Suppressor macrophage treated with lipopolysaccharide for 4 hours (primary cell): ENCODE measurements at places on chromosomes 16 and 17.

- DNase-seq, result peak; percentile 98
These were observed at the start of gene CD300E for GRCh38 chr17:74623693-74624093. Gene CD300E (minus strand): TSS chr17:74623738. CDS start chr17:74623621, 117 bp downstream.

- DNase-seq, result peak; percentile 91
These were observed 8.6 kb upstream of the MC1R start for GRCh38 chr16:89909777-89910716.

GRCh38 chr17:36944553-36944952 is 4.2 kb upstream of the AATF start:
- DNase-seq, result no peak

- no peak for DNase-seq
These were observed 73.1 kb downstream of the SKAP1 start for GRCh38 chr17:48356866-48357265.

GRCh38 chr16:11238272-11239202 is 17.5 kb downstream of the SOCS1 start:
- no peak for DNase-seq

- no peak for DNase-seq
These were observed 1.0 kb downstream of the FZD2 start for GRCh38 chr17:44558334-44558709.

- no peak for DNase-seq
These were observed 25.7 kb downstream of the CLEC16A start for GRCh38 chr16:10970065-10970464.

GRCh38 chr16:88924834-88925539 is 52.0 kb downstream of the CBFA2T3 start:
- no peak for DNase-seq

DNA sequence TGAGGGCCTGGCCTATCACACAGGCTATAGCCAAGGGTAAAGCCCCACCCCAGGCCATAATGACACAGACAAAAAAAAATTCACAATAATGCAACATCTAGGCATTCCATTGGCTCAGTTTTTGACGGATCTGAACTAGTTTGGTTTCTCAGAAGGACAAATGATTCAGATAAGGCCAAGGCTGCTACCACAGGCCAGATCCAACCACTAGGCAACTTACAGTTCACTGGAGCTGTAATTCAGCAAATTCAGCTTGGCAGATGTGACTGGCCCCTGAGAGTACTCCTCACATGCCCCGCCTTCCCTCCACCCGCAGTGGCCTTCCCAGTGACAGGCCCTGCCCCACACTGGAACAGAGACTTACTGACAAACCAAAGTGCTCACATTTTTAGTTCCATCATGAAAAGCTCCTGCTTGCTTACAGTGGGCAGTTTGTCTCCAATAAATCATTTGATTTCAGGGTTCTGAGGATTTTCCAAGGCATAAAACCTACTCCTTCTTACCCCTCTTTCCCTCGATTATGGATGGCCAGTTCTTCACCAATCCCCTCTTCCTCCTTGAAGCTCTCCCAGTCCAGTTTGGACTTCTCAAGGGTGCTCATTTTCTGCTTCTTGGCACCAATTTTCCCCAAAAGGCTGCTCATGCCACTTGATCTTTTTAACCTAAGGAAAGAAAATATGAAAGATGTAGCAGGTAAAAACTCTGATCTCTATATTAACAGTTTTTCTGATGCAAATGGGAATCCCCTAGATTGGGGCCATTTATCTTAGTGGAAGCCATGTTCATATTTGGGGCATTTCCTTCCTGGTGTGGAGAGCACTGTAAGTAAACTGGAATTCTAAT is 53.3 kb upstream of the BCAR1 start:
- peak; percentile 23 for DNase-seq

DNA sequence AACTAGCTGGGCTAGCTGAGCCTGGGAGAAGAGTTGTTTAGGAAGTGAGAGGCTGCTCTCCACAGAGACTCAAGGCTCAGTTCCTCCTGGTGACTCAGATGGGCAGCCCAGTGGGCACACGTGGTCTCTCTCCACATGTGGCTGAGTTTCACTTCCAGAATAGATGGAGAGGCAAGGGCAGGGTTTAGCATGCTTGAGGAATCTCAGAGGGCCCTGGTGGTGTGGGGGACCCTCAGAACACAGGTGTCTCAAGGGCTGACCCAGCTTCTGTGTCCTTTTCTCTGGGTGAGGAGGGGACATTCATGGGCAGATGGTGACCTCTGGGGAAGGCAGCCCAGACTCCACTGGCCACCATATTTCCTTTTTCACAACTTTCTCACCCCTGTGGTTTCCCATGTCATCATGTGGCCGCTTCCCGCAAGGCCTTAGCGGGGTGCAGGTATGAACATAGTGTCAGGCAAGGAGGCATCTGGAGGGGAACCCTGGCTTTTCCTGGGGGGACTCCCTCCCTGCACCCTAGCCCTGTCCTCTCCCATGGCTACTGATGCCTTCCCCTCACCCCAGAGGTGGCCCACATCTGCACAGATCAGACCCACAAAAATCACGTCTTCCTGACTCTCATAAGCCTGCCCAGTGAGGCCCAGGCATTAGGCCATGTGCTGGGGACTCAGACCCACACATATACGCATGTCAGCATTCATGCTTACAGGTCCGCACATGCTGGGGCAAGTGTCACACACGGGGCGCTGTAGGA is 3.3 kb downstream of the GRN start:
- peak; percentile 96 for DNase-seq

- no peak for DNase-seq
These were observed 131.8 kb downstream of the STX8 start for GRCh38 chr17:9443811-9444210.

DNA sequence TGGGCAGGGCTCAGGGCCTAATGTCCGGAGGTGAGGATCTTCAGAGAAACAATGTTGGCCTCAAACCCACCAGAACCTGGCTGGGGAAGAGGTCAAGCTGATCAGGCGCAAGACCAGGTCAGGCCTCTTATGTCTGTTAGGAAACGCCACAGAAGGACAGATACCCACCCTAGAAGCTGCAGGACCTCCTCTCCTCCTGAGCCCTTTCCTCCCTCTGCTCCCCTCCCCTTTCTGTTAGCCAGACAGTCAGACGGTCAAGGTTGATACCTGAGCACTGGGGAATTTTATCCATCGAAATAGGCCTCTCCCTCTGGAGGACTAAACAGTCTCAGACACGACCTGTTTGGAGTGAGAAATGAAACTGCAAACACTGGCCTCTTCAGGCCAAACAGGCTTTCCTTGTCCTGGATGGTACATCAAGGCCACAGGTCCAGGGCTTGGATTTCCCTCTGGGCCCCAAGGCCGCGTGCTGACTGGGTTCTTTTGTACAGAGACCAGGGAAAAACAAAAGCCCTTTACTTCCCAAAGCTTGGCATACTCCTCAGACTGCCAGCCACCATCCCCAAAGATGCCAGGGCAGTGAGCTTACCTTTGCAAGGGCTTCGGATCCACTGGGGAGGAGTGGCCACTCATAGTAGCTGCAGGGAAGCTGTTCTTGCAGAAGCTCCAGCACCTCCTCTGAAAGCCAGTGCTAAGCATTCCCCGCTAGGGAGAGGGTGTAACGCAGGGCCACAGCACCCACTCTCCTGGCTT is 135.8 kb downstream of the CCDC182 start:
- DNase-seq, result no peak

GRCh38 chr17:66037221-66037620 is 154.7 kb downstream of the CEP112 start:
- no peak for DNase-seq

- DNase-seq, result no peak
These were observed 143.3 kb downstream of the STX8 start for GRCh38 chr17:9432134-9432885.

GRCh38 chr17:41812381-41813151 is at the start of gene FKBP10:
Gene FKBP10 (plus strand): TSS chr17:41813004. CDS start chr17:41813035, 31 bp downstream.
- DNase-seq, result no peak

DNA sequence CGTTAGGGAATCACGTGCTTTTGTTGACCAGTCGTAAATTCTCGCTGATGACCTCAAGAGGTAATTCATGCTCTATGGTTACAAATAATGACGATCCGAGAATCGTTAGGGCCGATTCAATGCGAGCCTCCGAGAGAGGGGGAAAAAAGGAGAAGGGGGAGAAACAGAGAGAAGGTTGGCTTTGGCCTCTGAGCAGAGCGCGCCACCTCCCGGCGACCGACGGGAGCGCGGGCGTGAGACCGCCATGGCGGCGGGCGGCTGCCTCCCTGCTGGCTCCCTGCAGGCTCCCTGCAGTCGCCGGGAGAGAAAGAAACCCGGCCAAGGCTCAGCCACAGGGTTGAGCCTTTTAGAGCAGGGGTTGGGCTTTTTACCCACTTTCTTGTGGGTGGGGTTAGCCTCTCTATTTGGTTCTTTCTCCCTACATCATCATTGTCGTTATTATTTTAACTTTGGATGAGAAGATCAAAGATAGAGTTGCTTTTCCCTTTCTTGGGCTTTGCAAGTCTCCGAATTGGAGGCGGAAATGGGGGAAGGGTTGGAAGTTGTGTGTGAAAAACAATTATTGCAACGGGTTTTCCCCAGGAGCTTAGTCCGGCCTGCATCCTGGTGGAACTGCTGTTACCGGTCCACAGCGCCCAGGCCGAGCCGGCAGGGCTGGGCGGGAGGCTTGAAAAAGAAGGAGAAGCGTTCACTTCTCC is 410 bp upstream of the HOXB5 start:
- peak; percentile 81 for DNase-seq

DNA sequence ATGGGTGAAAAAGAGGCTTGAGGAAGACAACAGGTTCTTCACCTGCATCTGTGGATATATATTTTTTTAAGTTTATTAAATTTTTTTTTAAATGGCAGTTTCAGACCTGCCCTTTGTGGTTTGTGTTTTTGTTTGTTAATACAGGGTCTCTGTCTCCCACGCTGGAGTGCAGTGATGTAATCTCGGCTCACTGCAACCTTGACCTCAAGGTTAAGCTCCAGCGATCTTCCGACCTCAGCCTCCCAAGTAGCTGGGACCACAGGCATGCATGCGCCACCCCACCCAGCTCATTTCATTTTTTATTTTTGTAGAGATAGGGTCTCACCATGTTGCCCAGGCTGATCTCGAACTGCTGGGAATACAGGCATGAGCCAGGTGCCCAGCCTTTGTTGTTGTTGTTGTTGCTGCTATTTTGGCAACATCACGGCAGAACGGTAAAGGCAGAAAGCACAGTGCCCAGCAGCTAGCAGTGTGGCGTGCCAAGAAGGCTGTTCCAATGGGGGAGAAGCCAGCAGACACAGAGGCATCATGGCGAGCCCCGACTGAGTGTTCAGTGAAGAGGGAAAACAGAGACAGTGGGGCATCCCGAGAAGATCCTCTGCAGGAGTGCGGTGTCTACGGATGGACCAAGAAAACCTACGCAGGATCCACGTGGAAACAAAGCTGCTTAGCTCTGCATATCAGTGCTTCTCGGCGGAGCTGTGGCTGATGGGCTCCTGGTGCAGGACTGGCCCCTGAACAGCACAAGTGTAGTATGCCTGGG is 19.6 kb downstream of the TMC6 start:
- no peak for DNase-seq

DNA sequence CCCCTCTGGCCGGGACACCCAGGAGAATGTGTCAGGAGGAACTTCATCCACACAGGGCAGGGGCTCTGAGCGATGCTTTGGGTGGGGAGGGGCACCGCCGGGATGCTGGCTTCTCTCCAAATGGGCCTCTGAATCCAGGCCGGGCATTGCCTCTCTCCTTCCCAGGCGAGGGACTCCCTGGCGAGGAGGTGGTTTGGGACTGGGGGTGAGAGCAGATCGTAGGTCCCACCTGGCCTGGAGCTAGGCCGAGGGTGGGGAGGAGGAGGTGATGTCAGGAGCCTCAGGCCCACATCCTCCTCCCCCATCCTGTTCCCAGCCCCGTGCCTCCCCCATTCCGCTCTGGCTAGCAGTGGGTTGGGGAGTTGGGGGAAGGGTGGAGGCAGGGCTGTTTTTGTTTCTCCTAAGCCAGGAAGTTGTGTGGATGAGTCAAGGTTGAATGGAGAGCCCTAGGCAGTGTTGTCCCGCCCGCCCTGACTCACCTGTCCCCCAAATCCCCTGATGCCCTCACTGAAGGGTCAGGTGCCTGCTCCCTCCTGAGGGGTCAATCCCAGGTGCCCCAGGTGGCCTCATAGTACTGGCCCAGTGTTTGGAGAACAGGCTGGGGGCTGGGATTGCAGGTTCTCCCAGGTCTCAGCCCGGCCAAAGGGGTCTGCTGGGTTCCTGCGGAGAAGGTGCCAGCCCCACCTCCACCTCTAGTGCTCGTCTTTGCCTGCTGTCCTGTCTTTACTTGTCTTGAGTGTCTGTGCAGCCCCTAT is 2.8 kb downstream of the GRB7 start:
- DNase-seq, result no peak

GRCh38 chr17:55434721-55435120 is 13.1 kb upstream of the MMD start:
- peak; percentile 45 for DNase-seq

DNA sequence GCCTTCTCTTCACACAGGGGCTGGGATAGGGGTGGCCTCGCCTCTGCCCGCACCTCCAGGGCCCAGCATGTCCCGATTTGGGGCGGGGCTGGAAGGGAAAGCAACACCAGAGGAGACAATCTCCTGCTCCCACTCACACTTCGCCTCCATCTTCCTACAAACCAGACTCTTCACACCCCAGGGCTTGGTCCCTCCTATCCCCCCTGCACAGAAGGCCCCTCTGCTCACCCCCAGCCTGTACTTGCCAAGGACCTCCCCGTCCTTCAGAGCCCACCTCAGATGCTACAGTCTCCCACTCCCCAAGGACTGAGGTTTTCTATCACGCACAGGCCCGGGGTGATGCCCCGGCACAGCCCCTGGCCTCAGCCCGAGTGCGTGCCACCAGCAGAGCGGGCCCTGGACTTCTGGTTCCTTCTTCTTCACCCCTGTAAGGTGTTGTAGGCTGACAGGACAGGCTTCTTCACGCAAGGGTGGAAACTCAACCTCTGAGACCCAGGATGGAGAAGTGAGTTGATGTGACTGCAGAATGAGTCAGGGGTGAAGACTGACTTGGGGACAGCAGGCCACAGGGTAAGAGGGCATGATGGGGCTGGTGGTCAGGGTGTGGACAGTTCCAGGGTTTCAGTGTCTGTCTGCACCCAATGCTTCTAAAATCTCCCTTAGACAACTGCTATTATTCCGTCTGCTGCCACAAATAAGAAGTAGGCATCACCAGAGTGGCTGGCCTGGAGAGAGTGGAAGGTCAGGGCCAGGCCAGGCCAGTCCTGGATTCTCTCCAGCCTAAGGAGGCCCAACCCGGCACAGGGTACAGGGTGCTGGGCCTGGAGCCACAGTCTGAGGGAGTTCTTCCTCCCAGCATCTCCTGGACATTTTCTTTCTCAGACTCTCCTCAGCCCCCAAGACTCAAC is 2.5 kb downstream of the ITGAE start:
- peak; percentile 80 for DNase-seq

DNA sequence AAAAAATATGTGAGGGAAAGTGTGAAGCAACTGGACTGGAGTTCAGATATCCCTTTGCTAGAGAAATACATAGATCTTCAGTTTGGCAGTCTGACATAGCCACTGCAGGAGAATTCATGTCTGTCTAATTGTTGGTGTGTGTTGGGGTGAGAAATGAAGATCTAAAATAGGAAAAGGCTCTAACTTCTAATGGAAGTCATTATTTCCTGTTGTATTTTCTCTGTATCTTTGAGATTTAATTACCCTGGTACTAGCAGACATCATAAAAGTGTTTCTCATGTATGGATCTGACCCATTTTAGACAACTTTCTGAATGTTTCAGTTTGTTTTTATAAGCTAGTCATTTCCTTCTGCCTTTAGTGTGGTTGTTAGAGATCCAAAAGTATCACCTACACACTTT is 128.3 kb downstream of the NLK start:
- no peak for DNase-seq
